ENCODE measurements at places on chromosomes 1 and 21.

DNA sequence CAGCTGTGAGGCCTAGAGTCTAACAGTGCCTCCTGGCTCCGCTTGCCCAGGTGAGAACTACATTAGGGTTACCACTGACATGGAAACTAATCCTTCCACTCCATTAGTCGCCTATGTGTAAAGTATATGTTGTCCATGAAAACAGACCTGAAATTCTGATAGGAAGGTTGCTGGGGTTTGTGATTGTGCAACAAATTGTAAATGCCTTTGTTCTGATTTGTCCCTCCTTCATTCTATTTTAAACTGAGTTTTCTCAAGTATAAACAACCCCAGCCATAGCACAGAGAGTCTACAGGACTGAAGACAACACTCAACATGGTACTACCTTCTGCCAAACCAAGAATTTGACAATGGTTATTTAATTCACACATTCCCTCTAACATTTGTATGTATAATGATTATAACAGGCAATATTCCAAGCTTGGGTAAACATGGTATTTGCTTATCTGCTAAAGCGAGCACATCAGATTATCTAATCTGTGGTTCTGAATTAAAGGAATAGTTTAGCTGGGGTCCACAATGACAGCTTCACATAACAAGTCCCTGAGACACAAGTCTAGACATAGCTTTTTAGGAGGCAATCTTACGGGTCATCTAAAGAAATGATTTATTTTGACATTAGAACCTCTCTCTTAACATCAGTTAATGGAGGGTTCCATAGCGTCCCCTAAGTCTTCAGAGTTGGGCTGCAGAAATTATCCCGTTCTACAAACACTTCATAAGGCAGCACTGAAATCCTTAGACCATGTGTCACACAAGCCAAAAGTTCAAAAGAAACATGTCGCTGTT is 633.0 kb downstream of the SMYD3 start:
- DNase-seq = no peak

DNA sequence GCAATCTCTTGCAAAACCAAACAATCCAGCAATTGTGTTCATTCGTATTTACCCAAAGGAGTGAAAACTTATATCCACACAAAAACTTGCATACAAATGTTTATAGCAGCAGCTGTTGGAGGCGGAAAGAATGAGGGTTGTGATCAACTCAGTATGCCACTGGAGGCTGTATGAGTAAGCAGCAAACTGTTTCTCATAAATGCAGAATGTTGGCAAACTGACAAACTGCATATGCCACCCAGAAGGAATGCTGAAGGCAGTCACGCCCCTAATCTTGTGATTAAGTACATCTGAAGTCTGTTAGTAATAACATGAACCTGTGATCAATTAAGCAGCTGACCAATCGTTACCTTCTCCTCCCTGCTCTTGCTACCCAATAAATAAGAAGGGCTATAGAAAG is 60.5 kb upstream of the CR2 start:
- no peak for DNase-seq

DNA sequence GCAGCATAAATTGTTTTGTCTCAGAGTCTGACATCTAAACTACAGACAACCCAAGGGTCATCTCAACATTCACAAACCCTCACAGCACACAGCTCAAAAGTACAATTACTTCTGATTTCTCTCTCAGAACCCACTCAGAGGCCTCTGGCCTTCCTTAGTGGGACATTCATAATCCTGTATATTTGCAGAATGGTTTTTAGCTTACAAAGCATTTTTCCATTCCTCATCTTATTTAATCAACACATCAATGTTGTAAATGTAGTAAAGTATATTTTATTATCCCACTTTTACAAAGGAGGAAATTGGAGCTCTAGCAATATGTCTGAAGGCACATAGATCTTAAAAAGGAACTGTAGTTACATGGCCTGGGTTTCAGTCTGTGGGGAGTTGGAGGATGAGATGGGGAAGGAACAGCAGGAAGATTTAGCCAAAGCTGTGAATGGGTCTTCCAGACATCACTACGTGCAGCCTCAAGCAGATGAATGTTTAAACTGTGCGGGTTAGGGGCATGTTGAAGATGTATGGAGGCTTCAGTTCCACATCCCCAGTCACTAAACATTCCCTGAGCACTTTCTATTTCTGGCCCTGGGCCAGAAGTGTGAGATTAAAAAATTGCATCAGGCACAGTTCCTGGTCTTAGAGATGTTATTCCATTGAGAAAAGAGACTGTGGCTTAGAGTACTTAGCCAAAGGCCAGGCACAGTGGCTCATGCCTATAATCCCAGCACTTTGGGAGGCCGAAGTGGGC is 13.3 kb downstream of the AKNAD1 start:
- no peak for DNase-seq

GRCh38 chr1:70672442-70672888 is 261.4 kb downstream of the CTH start:
- DNase-seq = no peak

- DNase-seq = peak; percentile 28
Observed at GRCh38 chr1:87045761-87046304, 131.4 kb downstream of the HS2ST1 start.

DNA sequence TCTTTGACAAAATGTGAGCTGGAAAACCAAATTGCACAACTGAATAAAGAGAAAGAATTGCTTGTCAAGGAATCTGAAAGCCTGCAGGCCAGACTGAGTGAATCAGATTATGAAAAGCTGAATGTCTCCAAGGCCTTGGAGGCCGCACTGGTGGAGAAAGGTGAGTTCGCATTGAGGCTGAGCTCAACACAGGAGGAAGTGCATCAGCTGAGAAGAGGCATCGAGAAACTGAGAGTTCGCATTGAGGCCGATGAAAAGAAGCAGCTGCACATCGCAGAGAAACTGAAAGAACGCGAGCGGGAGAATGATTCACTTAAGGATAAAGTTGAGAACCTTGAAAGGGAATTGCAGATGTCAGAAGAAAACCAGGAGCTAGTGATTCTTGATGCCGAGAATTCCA is 42.7 kb downstream of the CENPF start:
- no peak for DNase-seq

DNA sequence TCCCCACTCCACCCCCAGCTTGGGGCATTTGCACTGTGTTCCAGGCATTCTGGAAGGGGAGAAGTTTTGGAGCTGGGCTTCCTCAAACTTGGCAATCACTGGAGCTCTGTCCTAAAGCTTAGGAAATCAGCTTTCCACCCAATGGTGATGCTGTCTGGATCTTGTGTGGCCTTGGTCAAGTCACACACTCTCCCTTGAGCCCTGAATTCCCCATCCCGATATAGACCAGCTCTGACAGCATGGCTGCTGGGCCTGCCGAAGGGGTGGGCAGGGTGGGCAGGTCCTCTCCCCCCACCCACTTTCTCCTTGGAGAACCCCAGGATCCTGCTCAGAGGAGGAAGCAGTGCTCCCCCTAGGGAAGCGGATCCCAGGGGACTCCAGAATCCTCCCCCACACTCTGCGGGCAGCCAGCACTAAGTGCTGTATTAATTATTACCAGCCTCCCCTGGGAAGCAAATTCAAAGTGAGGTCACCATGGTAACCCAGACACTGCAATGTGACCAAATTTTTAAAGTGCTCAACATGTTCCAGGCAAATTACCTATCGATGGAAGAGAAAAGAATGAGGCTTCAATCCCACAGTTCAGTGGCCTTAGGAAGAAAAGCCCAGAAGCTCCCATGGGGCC is 21.3 kb upstream of the LDLRAP1 start:
- DNase-seq = no peak

DNA sequence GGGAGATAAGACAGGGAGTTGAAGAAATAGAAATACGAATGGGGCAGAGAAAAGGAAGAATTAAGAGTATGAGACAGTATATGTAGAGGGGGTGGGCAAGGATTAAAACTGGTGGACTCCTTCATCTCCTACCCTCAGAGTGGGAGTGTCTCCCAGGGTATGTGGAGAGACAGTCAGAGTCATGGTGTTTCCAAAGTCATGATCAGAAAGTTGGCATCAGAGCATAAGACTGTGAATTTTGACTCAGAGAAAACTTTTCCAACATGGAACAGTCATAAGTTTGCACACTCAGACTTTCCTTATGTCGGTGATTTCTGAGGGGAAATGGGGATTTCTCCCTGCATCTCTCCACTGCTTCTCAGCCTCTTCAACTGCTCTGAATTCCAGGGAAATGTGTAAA is 2.4 kb downstream of the CD84 start:
- no peak for DNase-seq

GRCh38 chr1:125119024-125119441 is 3934.3 kb downstream of the SRGAP2C start:
- no peak for DNase-seq

GRCh38 chr1:43221797-43222196 is 48.0 kb upstream of the TMEM125 start:
- DNase-seq = no peak

DNA sequence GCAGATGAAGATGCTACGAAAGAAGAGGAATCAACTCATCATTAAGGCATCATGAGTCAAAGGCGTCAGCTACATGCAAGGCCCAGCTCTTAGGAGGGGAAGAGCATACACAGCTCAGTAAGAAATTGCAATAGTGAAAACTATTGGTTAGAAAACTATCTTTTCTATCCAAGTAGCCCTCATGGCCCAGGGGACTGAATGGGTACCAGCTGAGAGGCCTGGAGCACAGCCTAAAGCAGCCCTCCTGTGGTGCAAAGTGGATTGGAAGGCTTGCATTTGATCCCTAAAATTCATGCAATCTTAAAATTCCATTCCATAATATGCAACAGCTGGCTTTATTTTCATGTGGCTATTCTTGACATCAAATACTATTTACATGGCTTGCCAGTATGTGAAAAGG is 251.8 kb upstream of the USP24 start:
- no peak for DNase-seq

DNA sequence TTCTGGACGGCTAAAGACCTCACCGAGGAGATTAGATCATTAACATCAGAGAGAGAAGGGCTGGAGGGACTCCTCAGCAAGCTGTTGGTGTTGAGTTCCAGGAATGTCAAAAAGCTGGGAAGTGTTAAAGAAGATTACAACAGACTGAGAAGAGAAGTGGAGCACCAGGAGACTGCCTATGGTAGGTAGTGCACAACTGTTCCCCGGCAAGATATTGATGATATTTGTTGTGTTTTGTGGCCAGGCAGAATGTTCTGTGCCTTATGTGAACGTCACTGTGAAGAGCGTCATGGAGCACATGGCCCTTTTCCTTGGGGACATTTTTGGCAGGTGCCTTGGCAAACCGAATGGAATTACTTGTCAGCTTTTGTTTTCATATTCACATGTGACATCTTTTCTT is 191.7 kb downstream of the DISC1 start:
- no peak for DNase-seq

DNA sequence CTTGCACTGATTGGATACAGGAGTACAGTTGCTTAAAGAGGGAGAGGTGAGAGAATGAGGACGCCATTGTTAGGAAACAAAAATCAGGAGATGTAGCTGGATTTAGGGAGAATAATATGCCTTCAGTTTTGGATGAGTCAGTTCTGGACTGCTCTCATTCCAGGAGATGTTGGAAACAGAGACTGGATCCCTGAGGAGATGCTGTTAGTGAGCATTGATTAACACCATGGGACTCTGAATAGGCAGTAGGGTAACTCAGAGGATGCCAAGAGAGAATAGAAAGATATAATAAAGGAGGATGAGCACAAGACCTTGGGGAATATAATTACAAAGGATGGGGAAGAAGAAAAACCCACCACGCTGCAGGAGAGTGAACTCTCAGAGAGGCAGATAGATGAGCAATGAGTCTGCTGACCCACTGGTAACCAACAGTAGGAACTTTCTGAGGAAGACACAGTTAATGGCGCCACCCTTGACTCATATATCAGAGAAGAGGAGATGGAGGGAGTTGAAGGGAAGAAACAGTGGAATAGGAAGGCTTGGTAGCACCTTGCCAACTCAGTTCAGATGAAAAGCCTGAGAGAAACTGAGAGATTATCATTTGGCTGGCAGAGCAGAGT is 10.5 kb downstream of the KCNJ15 start:
- no peak for DNase-seq

DNA sequence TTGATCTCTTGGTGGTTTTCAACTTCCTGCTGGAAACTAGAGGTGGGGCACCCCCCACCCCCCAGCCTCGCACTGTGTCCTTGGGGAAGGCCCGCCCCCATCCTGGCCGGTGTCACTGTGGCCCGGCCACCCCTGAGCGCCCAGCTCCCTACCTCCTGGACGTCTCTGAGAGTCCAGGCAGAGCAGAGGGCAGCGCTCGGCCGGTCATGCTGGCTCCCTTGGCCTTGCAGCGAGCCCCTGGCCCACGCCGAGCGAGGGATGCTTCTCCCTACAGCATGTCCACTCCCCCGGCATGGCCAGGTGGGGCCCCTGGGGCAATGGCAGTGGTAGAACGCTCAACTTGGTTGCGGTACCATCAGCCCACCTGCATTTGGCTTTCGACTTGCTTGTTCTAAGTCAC is 28.7 kb upstream of the TRAPPC10 start:
- DNase-seq = no peak

DNA sequence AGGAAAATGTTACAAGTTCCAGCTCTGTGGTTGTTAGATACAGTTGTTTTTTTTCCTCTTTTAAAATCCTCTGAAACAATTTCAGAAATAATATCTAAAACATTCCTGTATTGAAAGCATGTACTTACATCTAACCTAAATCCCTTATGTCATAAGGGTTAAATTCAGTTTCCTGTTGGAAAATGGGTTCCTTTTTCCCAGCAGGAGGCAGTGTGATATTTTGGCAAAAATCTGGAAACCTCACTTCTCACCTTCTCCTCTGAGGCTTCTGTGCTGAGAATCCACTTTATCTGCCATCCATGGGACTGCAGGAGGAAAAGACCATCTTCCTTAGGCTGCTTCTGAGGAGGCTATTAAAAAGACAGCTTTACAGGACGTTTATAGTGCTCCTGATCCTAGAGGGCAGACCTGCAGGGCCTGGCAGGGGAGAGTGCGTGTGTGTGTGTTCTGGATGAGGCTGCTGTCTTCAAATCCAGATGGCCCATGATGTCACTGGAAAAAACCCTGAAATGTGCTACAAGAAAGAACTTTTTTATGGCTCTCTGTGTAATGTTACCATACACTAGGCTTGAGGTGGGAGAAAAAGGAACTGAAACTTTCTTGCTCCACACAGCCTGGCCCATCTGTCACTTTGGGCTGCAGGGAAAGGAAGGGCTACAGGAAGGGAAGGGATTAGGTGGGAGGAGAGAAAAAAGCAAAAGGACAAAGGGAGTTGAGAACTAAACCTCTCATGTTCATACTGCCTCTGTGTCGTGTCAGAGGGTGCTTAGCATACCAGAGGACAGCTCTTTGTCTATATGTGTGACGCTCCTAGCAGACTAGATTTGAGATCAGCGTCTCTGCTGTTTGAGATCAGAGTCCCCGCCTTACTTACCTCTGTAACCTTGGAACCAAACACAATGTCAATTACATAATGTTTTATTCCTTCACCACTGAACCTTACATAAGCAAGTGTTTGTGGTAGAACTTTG is 379.2 kb upstream of the SPAG17 start:
- no peak for DNase-seq

DNA sequence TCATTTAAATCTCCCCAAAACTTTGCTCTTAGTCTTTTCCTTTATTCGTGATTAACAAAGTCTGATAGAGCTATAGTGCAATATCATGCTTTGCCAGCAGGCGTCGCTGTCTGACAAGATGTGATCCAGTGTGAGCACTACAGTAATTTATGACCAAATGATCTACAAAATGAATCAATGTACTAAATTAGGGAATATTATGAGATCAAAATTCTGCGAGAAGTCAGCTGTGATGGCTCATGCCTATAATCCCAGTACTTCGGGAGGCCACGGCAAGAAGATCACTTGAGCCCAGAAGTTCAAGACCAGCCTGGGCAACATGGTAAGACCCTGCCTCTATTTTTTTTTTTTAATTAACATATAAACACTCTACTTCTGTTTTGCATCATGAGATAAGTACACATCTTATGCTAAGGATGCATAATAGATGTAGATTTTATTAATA is 3.6 kb upstream of the SPSB1 start:
- peak; percentile 78 for DNase-seq

All from stimulated activated CD8-positive, alpha-beta memory T cell treated with anti-CD3 and anti-CD28 coated beads, Interleukin-7, amount 100 ng/mL, for 4 hours (primary cell).